ENCODE measurements at places on chromosomes 12 and 14. TPM values are rescaled to one million over a fixed set of nuclear protein-coding genes. Genes with fewer than 3 reads are reported as not detected.
A peak's percentile ranks its signal among the peaks of the same experiment; 100 is the strongest.

DNA sequence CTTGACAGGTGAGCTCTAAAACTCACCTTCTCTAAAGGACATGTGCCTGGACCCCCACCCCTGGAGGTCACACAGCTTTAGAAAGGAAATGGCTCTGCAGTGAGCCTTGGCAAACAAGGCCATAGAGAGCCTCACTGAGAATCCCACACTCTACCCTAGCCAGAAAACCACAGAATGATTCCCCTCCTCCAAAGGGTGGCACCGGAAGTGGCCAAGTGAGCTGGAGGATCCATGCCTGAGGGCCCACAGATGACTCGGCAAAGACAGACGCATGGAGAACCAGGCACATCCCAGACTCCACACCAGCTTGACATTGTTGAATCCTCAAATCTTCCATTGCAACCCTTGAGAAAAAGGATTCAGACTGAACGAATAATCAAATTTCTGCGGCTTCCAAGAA lies 54.2 kb upstream of the PTHLH start:
- no peak for DNase-seq

- no peak for DNase-seq
Measured at GRCh38 chr12:130849561-130850417, 10.7 kb upstream of the STX2 start.

GRCh38 chr12:130476451-130477135 lies 138.9 kb downstream of the PIWIL1 start:
- no peak for DNase-seq

DNA sequence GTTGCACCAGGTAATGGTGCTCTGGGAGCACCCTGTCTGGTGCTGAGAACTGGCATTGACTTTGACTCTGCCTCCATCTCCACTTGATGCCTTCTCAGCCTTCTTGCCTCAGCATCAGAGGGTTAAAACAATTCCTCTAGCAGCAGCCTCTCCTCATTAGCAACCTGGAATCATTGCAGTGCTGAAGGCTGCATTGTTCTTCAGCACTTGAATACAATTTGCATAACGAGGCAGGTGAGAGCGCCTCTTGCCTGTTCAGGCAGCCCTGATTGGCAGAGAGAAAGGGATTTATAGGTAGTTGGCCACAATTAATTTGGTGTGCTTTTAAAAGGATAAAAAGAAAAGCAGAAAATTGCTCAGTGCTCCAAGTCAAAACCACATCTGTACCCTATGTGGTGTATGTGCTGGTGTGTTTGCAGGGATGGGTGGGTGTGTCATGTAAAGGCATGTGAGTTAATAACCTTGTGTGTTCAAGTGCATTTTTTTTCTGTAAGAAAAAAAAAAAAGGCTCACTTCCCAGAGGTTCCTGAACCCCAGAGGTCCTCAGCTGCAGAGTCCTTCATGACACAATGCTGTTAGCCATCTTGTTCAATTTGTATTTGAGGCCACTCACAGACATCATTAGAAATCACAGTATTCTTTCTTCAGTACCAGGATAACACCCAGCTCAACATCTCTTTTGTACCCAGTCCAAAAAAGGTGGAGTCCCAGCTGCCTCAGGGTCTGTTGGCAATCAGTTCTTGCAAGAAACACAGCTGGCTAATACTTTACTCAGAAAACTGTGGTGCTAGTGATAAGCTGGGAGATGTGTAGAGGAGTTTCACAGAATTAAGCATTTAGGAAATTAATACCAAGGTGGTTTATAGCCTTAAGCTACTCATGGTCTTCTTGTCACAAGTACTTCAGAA lies 385.6 kb downstream of the GRIN2B start:
- no peak for DNase-seq

DNA sequence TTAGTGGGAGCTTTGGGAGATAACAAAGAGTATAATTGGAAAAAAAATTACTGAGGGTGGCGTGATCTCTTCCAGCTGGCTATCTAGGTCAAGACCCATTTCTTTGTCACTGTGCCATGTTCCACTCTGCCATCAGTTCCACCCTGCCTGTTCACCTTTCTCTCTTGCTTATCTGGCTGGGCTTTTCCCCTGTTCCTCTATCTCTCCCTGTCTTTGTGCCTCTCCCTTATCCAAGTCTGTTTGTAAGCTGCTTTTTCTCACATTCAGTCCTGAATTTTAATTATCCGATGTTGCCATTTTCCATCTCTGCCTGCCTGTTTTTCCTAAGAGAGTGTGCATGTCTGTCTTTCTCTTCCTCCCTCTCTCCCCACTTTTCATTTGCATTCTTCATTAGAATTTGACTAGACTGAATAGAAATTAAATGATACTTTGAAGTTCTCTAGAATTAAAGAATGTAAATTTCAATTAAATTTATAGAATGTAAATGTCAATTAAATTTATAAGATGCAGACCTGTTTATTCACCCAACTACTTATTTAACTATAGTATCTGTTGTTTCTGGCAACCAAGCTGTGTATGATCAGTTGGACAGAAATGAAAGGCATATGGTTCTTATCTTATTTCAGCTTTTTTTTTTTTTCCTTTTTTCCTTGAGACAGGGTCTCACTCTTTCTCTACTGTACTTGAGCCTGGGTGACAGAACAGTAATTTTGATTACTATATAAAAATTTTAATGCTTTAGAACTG lies 40.9 kb upstream of the A2ML1 start:
- DNase-seq: no peak

- no peak for DNase-seq
Measured at GRCh38 chr14:74942608-74943007, 12.8 kb downstream of the PGF start.

DNA sequence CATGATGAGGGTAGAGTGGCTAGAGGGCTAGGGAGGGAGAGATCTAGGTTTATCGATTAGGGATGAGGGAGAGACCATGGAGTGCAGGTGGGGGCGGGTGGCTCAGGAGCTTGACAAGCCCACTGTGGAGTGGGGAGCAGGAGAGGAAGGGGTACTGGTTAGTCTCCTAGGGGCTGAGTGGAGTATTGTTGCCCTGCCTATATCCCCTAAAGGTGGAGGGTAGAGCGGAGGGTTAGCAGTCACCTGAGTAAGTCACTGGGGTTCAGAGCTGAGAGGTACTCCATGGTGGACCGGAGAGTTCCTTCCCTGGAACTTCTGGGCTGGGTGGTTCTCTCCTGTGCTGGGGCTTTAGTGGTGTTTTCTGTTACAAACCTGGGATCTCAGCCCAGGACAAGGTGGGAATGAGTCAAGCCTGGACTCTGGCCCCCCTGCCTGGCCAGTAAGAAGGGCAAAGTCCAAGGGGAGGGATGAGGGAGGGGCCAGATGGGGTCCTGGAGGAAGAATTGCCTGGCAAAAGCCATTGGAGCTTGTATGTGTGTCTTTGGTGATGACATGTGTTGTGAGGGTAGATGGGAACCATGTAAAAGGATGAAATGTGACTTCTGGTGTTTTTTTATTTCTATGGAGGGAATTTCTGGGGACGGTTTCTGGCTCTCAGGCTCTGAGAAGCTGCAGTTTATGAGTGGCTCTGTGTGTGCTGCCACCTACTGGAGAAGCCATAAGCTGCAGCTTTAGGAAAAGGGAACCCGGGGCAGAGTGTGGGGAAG lies at the start of gene CIDEB:
Gene CIDEB (minus strand): TSS at position 403 of the 767 bp plus-strand sequence. CDS start 119 bp downstream, at position 284.
- peak; percentile 56 for DNase-seq

DNA sequence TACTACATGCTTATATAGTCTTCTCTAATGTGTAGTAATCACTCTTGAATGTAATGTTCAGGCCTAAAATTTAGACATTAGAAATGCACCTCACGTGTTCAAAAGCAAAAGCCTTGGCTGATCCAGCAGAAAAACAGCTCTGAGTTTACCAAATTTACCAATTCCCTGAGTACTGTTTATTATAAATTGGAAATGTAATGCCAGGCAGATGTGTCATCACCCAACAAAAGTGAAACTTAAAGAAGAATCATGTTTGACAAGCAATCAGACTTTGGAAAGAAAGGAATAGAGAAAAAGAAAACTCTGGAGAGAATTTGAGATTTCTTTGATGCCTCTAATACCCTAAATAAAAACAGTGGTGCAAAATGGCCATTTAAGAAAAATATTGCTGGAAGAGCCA lies 26.5 kb upstream of the STRAP start:
- no peak for DNase-seq

- no peak for DNase-seq
Measured at GRCh38 chr12:49877066-49877465, 26.6 kb downstream of the FAIM2 start.

DNA sequence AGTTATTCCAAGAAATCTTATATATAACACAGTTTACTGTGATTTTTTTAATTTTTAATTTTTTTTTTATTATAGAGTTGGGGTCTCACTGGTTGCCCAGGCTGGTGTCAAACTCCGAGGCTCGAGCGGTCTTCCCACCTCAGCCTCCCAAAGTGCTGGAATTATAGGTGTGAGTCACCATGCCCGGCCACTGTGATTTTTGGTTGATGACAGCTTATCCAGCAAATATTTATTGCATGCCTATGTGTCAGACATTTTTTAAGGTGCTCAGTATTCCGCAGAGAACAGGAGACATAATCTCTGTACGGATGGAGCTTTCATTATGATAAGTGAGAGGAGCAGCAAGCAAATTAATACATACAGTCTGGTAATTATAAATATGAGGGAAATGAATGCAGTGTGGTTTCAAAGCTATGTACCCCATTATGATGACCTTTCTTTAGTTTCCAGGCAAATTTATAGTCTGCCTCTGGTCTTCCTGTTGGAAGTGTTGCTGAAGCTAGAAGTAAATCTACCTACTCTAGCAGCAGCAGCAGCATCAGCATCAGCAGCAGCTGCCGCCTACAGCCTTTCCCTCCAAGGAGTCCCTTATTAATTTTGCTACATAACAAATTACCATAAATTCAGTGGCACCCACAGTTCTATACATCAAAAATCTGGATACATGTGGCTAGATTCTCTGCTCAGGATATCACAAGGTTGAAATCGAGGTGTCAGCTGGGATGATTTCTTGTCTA lies 32.3 kb downstream of the FRS2 start:
- DNase-seq: no peak

GRCh38 chr12:132422381-132423043 lies 67.4 kb upstream of the FBRSL1 start:
- DNase-seq: no peak

- no peak for DNase-seq
Measured at GRCh38 chr12:5222011-5222461, 178.4 kb downstream of the KCNA5 start.

DNA sequence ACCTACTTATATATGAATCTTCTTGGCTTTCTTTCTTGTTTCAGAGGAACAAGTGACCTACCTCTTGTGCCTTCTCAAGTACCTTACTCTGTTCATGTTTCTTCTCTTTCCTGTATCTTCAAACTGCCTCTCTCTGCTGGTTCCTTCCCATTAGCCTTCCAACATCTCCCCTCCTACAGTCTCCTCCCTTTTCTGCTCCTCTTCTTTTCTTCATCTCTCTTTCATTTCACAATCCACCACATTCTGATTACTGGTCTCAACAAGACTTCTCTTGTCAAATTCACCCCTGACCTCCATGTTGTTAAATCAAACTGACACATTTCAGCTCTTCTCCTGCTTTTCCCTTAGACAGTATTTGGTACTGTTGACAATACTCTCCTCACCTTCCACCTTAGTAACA lies 95.6 kb downstream of the BRMS1L start:
- no peak for DNase-seq

DNA sequence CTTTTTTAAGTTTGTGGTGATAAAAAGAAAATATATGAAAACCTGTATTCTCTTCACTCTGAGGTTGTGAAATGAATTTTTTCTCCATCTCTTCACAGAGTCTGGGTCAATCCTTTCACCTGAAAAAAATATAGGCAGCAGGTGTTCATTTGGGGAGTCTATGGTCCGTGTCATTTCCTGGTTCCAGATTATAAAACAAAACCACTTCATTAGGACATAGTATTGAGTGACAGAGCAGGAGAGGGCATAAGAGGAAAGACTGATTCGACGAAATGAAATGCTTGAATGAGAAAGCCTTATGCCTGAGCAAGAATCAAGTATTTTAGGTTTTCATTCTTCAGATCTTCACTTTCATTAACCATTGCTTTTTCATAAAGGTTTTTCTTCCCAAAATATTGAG lies 51.8 kb upstream of the NUAK1 start:
- no peak for DNase-seq

- DNase-seq: no peak
Measured at GRCh38 chr14:74840603-74841030, 35.3 kb downstream of the PROX2 start.

DNA sequence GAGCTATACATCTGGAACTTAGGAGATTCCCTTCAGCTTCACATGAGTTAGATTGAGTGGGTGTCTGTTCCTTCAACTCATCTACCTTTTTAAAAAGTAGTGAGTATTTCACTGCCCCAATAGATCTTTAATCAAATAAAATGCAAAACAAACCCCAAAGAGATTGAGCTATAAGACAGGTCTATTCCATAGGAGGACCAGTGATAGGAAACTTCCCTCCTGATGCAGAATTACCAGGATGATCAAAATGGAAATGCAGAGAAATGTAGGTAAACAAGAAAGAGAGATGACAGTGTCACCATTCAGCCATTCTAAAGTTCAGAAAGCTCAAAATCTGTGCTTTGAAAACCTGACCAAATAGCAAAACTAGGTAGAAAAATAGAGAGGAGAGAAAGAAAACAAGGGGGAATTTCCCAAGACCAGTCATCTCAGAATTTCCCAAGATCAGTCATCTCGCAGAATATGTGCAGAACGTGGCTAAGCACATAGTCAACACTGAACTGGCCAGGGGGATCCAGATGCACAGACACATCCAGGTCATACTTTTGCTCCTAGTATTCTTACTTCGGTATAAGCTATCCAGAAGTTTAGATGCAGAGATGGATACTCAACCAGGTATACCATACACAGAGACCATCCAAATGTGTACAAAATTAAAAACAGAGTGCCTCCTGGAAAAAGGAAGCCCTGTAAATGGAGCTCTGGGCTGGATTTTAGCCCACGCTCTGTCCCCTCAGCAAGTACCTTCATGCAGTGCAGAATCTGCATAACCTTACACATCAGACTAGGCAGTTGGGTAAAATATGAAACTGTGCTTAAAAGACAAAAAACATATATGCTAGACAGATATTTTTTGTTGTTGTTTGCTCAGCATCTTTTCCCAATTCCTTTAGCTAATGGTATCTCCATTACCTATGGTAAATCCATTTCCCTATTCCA lies 27.4 kb downstream of the SLC41A2 start:
- DNase-seq: no peak

GRCh38 chr12:101441461-101442224 lies 33.5 kb upstream of the SPIC start:
- no peak for DNase-seq

TAS2R10 gene
- total RNA-seq: 6.6 TPM

CRIP1 gene
- total RNA-seq: 3.8 TPM

LGALS3 gene
- total RNA-seq: 34.5 TPM

MAP3K9 gene
- 49.8 TPM for total RNA-seq

MDP1 gene
- total RNA-seq: 28.3 TPM

TNFAIP2 gene
- total RNA-seq: 26.9 TPM

CNTN1 gene
- total RNA-seq: 287 TPM

DICER1 gene
- 74.1 TPM for total RNA-seq

KRT2 gene
- not detected for total RNA-seq

VTI1B gene
- total RNA-seq: 158 TPM

SDR39U1 gene
- total RNA-seq: 76.2 TPM

CCDC38 gene
- total RNA-seq: not detected

KRT74 gene
- total RNA-seq: not detected

B4GALNT1 gene
- 76.6 TPM for total RNA-seq

IL31 gene
- not detected for total RNA-seq

BHLHE41 gene
- 91.1 TPM for total RNA-seq

TSPAN19 gene
- 4.7 TPM for total RNA-seq

PTPRB gene
- total RNA-seq: 25.7 TPM

ACOT4 gene
- total RNA-seq: 2.4 TPM

ARHGAP9 gene
- total RNA-seq: 15.7 TPM

SRRM4 gene
- total RNA-seq: 48.7 TPM

TRIM9 gene
- 199 TPM for total RNA-seq

OR6C2 gene
- total RNA-seq: not detected
